ENCODE measurements at places on chromosomes 3 and 15.

- no peak for DNase-seq
These were observed 40.8 kb downstream of the GOLGA6L1 start for GRCh38 chr15:23095796-23096195.

DNA sequence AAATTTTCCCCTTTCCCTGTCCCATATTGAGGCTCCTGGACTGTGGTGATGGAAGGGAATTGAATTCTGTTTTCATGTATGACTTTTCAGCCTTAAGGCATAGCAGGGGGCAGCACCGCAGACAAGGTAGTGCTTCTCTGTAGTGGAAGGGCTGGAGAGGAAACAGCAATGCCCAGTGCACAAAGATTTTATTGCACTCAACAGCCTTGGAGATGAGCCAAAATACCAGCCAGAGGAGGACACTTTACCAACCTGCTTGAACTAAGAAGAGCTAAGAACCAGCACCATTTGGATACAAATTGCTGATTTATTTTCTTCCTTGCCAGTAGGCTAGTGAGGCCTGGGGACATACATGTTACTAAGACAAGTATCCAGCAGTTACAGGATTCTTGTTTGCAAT is 98.7 kb downstream of the KCNMB2 start:
- no peak for DNase-seq

DNA sequence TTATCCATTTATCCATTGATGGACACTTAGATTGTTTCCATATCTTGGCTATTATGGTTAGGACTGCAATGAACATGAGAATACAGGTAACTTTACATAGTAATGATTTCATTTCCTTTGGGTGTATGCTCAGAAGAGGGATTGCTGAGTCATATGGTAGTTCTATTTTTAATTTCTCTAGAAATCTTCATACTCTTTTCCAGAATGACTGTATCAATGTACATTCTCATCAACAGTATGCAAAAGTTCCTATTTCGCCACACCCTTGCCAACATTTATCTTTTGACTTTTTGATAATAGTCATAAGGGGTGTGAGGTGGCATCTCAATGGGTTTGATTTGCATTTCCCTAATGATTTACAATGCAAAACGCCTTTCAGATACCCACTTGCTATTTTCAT is 6.2 kb upstream of the NIPA1 start:
- DNase-seq: no peak

DNA sequence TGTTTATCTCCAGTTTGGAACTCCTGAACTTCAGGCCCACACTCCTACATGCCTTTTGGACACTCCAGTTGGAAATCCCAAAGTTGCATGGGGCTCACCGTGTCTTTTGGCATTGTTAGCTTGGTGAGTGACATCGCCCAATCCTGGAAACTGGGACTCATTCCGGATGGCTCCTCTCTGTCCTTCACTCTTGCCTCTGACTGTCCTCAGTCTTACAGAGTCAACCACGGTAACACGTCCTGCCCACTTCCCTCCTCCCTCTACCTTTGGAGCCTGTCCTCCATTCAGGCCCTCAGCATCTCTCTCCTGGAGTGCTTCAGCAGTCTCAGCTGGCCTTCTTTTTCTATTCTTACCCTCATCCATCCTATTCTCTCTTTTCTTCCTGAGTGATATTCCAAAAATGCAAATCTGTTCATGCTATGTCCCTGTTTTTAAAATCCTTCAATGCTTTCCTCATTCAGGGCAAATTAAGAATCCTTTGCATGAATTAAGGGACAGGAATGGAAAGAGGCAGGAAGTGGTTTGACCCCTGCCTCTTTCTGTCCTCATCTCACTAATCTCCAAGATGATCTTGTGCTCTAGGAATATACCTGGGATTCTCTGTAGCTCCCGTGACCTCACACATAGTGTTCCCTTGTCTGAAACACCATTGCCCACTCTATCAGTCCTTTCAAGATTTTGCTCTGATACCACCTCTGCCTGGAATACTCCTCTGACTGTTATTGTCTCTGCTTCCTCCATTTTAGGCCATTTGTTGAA is 42.5 kb downstream of the LPP start:
- no peak for DNase-seq

DNA sequence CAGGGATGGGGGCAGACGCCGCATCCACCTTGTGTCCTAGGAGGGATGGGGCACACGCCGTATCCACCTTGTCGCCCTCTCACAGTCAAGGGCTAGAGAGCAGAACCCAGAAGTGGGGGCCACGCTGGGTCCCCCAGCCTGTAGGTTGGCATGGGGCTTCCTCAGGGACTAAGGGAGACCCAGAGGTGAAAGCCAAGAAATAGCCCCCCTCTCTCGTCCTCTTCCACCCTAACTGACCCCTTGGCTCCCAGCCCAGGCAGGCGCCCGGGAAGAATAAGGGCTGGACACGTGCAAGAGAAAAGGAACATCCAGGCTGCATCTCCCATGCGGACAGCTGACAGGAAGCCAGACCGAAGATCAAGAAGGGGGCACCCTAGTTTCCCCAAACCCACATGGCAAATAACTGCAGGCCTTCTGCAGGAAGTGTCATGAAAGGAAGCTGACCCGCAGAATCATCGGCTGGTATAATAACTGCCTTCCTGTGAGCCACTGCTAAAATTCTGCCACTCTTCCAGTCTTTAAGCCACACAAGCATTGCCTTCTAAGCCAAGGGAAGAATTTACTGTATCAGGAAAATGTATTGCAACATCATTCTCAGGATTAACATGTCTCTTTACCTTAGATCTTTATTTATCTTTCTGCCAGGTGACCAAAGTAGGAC is 38.5 kb upstream of the TFRC start:
- no peak for DNase-seq

Data from stimulated activated CD4-positive, alpha-beta T cell treated with anti-CD3 and anti-CD28 coated beads, Interleukin-2, amount 100 ng/mL, for 24 hours (primary cell).